HS-27A (cell line): ENCODE measurements at places on chromosomes 7 and 10.

- DNase-seq: no peak
Observed at GRCh38 chr10:58512491-58513187, at the start of gene BICC1. TSS of gene BICC1 (plus strand) at chr10:58512872. CDS start at chr10:58513144, 272 bp downstream.

DNA sequence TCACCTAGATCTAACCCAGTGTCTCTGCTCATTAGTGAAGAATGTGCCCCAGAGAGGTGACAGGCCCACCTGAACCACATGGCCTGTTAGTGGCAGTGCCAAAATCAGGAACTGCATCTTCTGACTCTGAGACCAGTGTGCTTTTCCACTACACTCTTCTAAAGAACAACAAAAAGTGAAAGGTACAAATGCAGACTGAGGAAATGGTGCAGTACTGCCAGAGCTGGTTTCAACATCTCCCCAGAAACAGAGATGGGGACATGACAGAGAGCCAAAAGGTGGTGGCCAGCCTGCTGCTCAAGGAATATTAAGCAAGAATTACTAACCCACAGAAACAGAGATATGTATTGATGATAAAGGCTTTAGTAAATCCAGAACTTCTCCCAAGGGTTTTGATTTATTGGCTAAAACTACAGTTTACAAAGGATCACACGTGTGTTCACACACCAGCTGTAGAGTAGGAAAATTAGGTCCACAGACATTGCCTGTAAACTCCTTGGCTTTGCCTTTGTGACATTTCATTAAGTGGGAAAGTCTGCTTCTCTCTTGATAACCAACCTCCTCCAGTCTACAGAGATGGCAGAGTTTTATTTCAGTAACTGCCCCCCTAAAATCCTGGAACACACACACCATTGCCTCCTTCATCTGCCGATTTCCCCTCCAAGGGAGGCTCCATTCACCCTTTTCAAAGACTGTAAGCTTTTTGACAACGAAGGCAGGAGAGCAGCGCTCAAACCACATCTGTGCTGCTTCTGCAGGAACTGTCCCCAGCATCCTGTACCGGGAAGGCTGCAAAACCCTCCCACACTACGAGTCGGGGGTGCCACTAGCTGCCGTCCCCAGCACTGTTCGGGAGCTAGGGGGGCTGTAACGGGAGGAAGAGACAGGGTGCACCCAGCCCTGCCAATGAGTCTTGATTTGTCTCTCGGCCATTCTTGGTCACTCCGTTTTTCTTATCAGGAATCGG lies 29.8 kb downstream of the GSDME start:
- DNase-seq: no peak

DNA sequence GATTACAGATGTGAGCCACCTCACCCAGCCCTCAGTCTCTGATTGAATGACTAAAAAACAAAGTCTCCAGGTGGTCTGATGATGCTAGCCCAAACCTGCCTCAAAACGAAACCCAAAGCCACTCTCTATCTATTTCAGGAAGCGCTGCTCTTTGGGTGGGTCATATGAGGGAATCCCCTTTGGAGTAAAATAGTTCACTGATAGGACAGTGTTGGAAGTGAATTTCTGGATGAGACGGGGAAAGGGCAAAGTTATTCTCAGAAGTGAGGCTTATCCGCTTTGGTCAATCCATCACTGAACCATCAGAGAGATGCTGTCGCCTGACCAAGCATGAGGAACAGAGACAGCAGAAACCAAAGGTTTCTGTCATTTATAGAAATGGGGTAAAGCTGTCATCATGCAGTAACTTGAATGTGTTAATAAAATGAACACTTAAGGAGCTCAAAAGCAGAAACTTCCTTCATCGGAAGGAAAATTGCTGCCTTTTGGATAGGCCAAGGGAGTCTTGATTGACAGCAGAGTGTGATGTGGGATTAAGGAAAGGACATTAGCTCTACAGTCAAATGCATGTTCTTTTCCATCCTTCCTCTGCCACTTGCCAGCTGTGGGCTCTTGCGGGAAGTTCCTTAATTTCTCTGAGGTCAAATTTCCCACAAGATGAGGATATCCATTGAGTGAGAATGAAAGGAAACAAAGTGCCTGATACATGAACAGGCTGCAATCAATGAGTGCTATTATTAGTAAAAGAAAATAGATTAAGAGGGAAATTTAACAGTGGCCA lies 64.9 kb upstream of the C1QL3 start:
- no peak for DNase-seq

GRCh38 chr7:114345494-114345893 lies 69.1 kb upstream of the FOXP2 start:
- peak; percentile 68 for DNase-seq

- no peak for DNase-seq
Observed at GRCh38 chr10:101564490-101564991, 23.5 kb downstream of the POLL start.

GRCh38 chr10:106336874-106337273 lies 827.6 kb downstream of the SORCS1 start:
- DNase-seq: no peak

- no peak for DNase-seq
Observed at GRCh38 chr10:71475243-71475871, 78.6 kb downstream of the CDH23 start.

GRCh38 chr7:143485500-143485899 lies 7.8 kb downstream of the TAS2R41 start:
- DNase-seq: no peak

DNA sequence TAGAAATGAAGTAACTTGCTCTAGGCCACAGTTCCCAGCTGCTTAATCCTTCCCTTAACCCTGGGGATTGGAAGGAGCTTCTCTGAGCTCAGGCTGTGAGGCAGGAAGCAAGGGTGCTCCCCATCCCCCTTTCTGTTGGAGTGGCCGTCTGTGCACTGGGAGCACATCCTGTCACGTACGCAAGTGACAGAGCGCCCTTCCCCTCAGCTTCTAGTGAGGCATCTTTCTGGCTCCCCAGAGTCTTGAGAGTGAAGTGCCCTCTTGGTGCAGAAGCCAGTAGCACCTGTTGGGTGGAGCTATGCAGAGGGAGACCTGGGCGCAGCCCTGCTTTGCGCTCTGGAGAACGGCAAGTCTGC lies 47.8 kb downstream of the SHH start:
- no peak for DNase-seq

GRCh38 chr7:41925946-41926345 lies 223.1 kb upstream of the INHBA start:
- no peak for DNase-seq

DNA sequence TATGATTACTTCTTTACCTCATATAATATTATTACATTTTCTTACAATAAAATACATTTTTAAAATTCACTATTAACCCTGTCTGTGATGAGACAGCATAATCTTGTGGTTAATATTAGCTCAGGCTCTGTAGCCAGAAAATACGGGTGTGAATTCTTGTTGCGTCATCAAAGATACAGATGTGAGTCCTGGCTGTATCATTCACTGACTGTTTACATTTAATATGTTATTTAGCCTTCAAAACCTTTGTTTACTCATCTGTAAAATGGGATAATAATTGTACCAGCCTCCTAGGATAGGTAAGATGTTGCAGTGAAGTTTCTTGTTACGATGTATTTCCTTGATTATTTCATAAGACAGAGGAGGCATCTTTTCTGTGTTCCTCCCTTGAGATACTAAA lies 184.7 kb upstream of the PRPS1L1 start:
- no peak for DNase-seq

DNA sequence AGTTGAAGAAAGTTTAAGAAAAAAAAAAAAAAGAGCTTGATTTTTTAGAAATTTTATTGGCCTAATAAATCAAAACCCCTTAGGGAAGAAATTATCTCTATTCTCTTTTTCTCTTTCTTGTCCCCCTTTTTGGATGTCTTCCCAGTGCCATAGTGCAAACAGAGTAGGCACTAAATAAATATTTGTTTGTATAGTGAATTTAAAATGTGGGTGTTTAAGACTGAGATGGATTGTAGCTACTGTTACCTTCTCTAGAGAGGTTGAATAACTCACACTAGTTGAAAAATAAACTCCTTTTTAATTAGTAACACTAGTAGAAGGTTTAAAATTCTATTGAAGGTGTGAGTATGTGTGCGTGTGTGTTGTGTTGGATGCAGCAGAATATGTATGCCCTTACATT lies 783.8 kb downstream of the NXPH1 start:
- DNase-seq: no peak
